ENCODE measurements at places on chromosomes 5 and 9.
A peak's percentile ranks its signal among the peaks of the same experiment; 100 is the strongest.

DNA sequence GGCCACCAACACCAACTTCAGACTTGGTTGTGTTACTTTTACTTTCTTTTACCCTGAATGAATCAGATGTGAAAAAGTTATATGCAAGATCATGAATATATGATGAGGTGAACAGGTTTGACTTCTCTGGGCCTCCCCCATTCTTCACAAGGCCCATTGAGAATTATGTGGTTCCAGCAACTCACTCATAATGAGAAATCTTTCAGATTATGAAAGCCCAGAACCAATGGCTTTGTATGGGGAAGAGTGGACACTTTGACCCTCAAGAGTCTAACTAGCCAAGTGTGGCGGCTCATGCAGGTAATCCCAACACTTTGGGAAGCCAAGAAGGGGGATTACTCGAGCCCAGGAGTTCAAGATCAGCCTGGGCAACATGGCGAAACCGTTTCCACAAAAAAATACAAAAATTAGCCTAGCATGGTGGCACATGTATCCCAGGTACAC is 16.1 kb upstream of the LNPEP start:
- DNase-seq: no peak

DNA sequence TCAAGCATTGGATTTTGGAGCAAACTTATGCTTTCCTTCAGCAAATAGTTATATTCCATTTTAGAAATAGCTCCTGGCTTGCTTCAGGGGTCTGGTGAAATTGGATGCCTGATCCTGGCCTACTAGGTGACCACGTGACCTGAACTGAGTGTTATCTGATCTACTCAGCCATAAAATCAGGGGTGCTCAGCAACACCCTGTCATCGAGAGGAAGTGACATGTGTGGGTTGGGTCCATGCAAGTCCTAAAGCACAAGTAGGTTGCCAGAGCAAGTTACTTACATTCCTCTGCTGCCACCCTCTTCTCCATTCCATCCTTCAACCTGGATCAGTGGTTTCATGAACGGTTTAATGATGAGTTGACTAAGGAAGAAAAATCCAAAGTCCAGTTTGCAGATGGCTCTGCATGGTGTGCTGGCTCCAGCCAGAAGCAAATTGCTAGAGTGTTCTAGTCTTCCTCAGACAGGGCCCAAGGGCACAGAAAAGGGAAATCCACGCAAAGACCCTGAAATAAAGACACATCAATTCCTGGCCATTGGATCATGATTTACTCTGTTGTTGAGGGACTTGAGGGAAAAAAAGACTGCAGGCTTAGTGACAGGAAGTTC is 2.8 kb upstream of the FAM193B start:
- no peak for DNase-seq

GRCh38 chr9:86638109-86638508 is 283.9 kb upstream of the TUT7 start:
- no peak for DNase-seq

DNA sequence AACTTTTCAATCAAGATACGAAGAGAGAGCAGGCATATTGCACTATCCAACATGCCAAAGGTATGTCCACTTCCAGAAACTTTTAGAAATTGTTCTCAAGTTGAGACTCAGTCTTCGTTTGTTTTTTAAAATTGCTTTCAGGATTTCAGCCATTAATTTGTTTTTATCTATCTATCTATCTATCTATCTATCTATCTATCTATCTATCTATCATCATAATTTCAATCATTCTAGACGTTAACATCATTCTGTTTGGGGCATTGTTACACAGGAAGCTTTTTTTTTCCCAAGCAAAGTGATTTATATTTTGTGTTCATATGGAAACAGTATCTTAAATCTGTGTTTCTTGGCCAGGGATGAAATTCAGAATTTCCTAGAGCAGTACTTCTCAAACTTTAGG is 7.6 kb downstream of the ERAP2 start:
- no peak for DNase-seq

DNA sequence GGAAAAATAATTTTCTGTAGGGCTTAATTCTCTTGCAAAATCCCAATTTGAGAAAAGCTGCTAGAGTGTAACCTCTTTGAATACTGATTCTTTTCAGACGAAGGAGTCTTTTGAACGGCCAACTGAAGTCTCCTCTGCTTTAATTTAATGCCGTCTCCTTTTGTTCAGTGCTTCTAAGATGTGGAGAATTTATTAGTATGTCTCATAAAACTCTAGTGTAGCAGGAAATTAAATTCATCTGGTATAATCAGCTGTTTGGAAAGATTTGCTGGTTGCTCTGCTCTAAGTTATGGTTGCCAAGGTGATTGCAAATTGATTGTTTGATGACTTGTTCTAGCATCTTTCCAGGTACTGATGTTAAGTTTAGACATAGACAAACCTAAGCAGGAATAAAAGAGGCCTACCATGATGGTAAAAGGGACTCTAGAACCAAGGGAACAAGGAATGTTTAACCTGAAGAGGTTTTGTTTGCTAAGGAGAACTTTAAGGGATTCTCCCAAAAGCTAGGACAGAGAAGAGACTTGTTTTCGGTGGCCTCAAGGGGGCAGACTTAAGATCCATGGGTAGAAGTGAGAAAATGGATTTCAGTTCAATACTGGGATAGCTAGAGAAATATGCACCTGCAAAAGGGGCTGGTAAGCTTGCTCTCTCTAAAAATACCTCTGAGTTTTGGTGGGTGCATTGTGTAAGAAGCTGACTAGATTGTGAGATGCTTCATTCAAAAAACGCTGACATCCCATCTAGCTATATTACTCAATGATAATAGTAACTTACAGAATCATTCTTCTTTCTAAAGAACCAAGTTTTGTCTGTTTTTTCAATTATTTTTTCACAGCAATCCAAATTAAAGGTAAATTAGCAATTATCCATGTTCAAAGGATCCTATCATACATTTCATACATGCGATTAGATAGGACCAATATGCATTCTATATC is 5.7 kb upstream of the ADRB2 start:
- no peak for DNase-seq

DNA sequence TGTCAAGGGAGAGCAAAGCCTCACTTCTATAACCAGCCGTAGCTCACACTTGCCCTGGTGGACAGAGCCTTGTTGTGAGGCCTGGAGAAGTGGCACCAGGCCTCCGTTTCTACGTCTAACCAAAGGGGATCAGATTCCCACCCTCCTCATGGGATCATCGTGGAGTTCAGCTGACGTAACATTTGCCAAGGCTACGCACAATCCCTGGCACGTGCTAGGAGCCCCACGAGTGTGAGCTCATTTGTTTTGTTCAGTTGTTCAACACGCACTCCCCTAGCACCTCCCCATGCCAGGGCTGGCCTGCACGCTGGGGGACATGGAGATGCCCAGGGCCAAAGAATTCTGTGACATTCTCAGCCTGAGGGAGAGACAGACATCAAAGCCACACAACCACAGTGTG is 23.1 kb downstream of the ADGRD2 start:
- no peak for DNase-seq

DNA sequence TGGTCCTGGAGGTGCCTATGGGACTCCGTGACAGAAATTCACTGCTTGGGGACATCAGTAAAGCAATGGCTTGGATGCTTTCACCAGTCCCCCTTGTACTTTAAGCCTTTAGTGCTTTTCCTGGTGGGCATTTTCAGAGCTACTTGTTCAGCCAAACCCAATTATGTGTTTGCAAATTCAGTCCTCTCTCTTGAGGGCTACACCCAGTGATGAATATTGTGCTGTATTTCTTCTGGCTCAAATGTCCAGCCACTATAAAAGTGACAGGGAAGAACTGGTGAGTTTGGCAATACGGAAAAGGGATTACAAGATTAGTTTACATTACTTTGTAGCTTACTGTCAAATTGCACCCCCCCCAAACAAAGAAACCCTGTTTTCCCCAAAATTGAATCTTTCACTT is 4.5 kb downstream of the THBS4 start:
- no peak for DNase-seq

DNA sequence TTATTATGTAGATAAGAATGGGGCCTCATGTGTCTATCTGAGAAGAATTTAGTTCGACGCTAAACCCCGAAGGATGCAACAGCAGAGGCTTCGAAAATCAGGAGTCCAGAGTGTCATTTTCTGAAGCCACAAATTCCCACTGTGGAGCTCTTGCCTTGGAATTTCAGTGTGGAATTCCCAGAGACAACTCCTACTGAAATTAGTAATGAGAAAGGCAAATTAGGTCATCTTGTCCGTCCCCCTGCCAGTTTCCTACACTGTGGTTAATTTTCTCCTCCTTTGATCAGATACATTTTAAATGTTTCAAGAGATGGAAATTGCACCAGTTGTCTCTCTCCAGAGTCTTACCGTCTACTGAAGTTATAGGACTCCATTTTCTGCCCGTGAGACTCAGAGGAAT is 633.6 kb downstream of the BNC2 start:
- DNase-seq: no peak

DNA sequence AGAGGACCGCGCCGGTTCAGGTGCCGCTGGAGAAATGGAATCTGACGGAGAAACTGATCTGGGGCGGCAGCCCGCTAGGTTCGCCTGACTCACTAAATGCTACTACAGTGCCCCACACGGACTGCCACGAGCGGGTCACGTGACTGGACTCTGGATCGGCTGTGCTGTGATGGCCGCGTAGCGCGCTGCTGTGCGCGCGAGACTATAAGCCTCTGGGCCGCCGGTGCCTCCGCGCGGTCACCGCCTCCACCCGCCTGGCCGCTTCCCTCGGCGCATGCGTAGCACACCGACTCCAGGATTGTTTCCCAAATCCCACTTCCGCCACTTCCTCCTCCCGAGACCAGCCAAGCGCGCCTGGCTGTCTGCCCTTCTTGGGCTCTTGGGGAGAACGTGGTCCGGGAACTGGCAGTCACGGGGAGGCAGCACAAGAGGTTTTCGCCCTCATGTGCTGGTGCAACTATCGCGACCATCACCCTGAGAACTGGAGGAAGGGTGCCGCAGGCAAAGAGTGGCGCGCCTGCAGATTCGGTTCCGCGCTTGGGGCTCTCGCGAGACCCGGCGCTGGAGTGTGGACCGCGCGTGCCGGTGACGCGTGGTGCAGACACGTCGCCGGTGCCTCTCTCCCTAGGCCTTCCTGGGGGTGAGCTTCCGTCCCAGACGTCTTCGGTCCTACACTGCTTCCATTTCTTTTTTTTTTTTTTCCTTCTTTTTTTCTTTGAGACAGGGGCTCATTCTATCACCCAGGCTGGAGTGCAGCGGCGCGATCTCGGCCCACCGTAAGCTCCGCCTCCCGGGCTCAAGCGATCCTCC is 35.8 kb upstream of the GLDC start:
- DNase-seq: peak; percentile 97
